CD4-positive, alpha-beta T cell treated with Interleukin-21 for 1 hour (primary cell): ENCODE measurements at places on chromosomes 2 and 18.

GRCh38 chr2:53583583-53583982, 184.0 kb upstream of the CHAC2 start:
- DNase-seq = no peak

DNA sequence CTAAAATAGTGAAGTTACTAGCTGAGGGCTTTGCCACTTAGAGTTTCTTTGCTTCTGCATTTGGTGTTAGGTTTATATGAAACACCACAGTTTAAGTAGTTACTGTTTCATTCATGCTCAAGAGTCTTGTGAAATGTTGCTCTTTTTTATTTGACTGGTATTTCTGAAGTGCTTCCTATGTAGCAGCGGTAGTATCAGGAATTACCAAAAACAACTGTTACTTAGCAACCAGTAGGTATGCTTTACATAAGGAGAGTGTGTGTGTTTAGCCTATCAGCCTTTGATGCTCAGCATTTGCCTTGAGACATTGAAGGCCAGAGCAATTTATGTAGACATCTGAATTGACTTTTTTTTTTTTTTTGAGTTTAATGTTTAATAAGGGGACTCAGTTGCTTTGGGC, 3.6 kb downstream of the DIS3L2 start:
- no peak for DNase-seq

GRCh38 chr2:32484937-32485336, 128.1 kb downstream of the BIRC6 start:
- DNase-seq = peak; percentile 17

GRCh38 chr2:114762986-114763385, 320.5 kb downstream of the DPP10 start:
- no peak for DNase-seq

- DNase-seq = no peak
Measured at GRCh38 chr2:214946949-214947348, 137.5 kb upstream of the BARD1 start.

DNA sequence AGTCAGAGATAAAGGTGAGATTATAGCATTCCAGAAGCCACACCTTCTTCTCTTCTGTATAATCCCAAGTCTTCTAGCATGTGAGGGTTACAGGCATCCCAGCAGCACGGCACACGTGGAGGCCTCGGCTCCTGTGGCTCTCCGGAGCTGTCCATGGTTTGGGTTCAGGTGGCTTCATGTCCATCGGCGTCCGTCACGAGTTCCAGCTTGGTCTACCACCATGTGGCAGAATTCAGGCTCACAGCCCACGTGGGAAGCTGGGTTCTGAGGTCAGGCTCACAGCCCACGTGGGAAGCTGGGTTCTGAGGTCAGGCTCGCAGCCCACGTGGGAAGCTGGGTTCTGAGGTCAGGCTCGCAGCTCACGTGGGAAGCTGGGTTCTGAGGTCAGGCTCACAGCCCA, 378.3 kb upstream of the SALL3 start:
- peak; percentile 5 for DNase-seq

- no peak for DNase-seq
Measured at GRCh38 chr2:51516667-51517066, 484.7 kb upstream of the NRXN1 start.

DNA sequence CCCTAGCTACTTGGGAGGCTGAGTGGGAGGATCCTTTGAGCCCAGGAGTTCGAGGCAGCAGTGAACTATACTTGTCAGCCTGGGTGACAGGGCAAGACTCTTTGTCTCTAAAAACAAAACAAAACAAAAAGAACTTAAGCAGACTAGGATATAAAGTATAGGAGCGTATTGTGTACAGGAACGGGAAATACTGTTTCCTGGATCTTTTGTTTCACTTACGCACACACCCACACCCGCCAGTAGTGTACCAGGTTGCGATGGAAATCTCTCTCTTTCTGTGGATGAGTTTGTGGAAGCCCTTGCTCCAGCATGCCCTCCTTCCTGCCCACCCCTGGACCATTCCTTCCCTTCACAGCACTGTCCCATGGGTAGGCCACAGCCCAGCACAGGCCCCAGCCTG, 136.3 kb downstream of the RPIA start:
- no peak for DNase-seq

- DNase-seq = peak; percentile 16
Measured at GRCh38 chr2:216698895-216699294, 3.5 kb upstream of the IGFBP5 start.

DNA sequence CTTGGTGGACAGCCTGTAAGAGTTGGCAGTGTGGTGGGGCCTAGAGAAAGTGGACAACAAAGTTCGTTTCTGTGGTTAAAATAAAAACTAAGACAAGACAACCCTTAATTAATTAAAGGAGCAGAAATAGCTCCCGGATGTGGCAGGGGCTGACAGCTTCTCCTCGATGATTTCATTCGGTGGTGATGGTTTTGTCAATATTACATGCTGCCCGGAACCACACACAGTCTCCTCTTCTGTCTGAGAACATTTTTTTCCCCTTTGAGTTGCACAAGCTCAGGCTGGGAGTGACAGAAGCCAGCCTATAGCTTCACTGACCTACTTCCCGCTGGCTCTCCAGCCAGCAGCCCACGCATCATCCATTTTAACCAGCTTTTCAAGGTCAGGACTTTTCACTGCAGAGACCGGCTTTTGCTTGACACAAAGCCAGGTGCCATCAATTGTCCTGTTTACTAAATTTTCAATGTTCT, 378.8 kb downstream of the SLC4A3 start:
- DNase-seq = no peak

DNA sequence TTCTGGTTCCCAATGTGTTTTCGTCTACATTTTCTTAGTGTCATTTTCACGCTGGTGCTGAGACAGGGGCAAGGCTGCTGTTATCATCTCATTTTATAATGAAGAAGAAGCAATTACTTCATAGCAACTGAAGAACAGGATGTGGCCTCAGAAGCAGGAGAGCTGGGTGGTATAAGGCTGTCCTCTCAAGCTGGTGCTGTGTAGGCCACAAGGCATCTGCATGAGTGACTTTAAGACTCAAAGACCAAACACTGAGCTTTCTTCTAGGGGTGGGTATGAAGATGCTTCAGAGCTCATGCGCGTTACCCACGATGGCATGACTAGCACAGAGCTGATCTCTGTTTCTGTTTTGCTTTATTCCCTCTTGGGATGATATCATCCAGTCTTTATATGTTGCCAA, 7.3 kb downstream of the IL36G start:
- peak; percentile 24 for DNase-seq

DNA sequence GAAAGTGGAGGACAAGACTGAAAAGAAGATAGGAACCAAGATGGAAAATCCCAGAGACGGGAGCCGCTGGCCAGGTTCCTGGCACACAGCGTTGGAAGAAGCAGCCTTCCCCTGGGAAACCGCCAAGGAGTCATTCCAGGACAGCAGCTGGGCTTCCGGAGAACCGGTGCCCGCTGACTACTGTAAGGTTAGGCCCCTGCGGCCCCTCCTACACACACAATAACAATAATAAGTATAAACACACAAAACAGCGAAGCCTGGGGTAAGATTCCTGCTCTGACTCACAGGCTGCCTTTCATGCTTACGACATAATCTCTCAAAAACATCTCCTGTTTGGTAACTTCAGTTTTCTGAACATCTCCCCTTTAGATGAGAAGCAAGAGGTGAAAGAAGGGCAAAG, 28.1 kb upstream of the MYCN start:
- DNase-seq = no peak

DNA sequence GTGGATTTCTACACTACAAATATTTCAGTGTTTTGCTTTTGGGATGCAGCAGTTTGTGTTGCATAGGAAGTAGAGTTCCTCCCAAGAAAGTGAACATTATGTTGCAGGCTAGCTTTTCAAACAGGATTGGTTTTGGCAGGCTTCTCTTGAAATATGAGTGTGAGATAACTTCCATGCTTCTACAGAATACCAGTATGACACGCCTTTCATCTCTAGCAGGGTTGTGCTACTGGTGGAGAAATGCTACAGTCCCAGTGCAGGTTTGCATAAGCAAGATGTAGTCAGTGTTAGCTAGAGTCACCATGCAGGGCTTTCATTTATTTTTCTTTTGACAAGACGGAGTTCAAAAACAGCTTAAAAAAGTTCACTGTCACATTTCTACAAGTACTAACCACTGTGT, 17.1 kb upstream of the CAVIN2 start:
- DNase-seq = no peak

GRCh38 chr2:154720651-154721050, 22.2 kb downstream of the KCNJ3 start:
- no peak for DNase-seq

DNA sequence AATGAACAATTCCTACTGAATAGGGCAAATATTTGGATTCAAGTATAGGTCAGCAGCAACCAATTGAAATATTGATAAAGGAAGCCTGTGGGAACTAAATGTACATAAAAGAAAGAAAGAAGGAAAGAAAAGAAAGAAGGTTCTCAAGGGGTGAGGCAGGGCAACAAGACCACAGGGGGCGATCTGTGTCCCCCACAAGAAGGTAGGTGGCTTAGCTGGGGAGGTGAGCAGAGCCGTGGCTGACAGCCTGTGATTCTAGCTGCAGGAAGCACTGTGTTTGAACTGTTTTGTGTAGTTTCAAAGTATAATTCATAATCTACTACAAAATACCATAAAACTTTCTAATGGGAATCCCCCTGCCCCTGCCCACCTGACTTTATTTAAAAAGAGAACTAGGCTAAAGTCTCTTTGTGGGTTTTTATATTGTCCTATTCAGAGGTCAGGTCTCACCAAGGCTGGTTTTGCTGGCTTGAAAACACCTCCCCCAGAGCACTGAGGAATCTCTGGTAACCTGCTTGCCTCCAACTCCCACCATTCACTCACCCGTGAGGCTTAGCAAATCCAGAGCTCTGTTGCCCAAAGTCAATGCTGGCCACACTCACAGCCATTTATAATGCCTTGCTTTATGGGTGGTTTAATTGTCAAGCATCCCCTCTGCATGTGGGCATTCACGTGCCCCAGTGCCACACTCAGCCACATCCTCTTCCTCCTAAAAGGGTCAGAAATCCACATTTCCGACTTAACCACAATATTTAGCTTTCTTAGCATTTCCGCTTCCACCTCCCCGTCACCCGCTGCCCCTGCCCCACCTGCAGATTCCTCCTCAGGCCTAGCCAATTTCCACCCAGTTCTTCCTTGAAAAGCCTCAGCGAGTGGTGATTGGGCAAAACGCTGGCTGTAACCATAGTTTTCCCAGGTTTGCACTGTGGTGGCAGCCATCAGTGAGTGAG, 36.4 kb upstream of the LMAN1 start:
- no peak for DNase-seq
